Lung (tissue), 17 donors: ENCODE measurements at places on chromosomes 11 and 22. TPM values are rescaled to one million over a fixed set of nuclear protein-coding genes. Genes with fewer than 3 reads are reported as not detected.

DNA sequence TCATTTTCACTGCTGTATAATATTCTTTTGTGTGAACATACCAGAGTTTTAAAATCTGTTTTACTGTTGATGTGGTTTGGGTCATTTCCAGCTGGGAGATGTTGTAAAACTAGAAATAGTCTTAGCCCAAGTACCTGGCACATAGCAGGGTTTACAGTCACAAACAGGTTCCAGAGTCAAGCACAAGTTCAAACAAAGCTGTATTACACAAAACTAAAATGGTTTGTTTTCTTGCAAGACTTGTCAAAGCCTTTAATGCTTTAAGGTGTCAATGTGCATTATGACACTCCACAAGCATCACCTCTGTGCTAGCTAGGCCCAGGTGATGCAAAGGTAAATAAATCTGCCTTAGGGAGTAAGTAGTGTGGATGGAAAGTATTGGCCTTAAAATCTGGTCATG lies 379.1 kb downstream of the MN1 start:
- no peaks in the 10 kb centered on the region for H3K36me3 ChIP-seq
- H3K27ac ChIP-seq: no peak overlapping the region
- H3K4me1 ChIP-seq: peaks cover 4% of the 10 kb centered on the region

The NFAM1 gene
- total RNA-seq: 14.4 TPM

GRCh38 chr22:23774922-23775436 lies 2.3 kb downstream of the MMP11 start:
- H3K36me3 ChIP-seq: no peaks in the 10 kb centered on the region
- DNase-seq: peak; percentile 55
- no peak overlapping the region for H3K27ac ChIP-seq
- H3K27me3 ChIP-seq: no peaks in the 10 kb centered on the region
- H3K4me1 ChIP-seq: peaks cover 15% of the 10 kb centered on the region

GRCh38 chr11:129063118-129063517 lies 120.4 kb upstream of the TP53AIP1 start:
- H3K27ac ChIP-seq: no peak overlapping the region
- no peak overlapping the region for H3K4me3 ChIP-seq
- no peaks in the 10 kb centered on the region for H3K27me3 ChIP-seq
- H3K4me1 ChIP-seq: no peaks in the 10 kb centered on the region
- no peak for DNase-seq

DNA sequence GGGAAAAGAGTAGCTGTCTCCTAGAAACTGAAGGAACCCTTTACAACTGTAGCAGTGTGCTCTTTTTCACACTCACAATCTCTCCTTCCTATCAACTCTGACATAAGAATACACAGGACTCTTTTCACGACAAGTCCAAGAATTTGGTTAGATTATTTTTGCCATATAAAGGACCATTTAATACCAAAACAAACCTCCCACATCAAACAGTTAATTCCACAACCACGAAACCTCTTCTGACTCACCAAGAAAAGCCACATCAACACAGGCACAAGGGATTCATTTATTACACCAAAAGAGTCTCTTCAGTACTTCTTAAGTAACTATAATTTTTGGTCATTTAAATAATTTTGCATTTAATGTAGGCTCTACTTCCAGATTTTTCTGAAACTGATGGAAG lies 222.6 kb upstream of the PITPNB start:
- H3K4me3 ChIP-seq: no peak overlapping the region
- H3K4me1 ChIP-seq: no peaks in the 10 kb centered on the region
- DNase-seq: no peak

GRCh38 chr11:46265764-46266163 lies 11.7 kb upstream of the CREB3L1 start:
- DNase-seq: no peak
- no peak overlapping the region for H3K27ac ChIP-seq
- H3K27me3 ChIP-seq: no peaks in the 10 kb centered on the region

DNA sequence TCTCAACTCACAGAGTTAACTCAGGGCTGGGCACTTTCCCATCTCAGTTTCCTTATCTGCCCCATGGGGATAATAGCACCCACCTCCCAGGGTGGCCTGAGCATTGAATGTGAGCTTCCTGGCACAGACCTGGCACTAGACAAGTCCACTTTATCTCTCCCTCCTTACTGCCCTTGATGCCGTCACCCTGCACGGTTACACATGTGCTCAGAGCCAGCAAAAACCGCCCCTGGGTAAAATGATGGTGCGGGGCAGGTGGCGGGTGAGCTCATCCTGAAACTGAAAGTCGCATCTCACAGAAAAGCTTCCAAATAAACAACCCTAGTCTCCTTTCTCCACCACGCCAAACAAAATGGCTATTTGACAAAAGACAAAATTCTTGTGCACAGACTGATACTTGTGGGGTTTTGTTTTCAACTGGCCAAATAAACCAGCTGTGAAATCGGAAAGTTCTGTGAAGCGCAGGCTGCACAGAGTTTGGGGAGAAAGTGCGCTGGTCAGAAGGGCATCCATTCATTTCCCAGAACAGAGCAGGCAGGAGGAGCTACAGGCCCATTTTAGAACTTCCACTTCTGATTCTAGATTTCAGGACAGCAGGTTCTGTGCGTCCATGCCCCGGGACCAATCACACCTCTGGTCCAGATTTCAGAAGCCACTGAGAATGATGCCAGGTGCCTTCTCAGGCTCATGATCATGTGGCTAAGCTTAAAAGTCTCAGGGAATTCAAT lies 138.1 kb downstream of the SHANK2 start:
- H3K4me3 ChIP-seq: no peak overlapping the region
- H3K27me3 ChIP-seq: peaks cover 4% of the 10 kb centered on the region
- H3K27ac ChIP-seq: no peak overlapping the region
- H3K4me1 ChIP-seq: peaks cover 9% of the 10 kb centered on the region
- no peaks in the 10 kb centered on the region for H3K36me3 ChIP-seq

- H3K4me3 ChIP-seq: peak overlapping the region; percentile 70
- no peak for DNase-seq
- no peaks in the 10 kb centered on the region for H3K36me3 ChIP-seq
- H3K4me1 ChIP-seq: peaks cover 42% of the 10 kb centered on the region
- no peaks in the 10 kb centered on the region for H3K27me3 ChIP-seq
Measured at GRCh38 chr11:129278586-129279319, 86.6 kb upstream of the ARHGAP32 start.

DNA sequence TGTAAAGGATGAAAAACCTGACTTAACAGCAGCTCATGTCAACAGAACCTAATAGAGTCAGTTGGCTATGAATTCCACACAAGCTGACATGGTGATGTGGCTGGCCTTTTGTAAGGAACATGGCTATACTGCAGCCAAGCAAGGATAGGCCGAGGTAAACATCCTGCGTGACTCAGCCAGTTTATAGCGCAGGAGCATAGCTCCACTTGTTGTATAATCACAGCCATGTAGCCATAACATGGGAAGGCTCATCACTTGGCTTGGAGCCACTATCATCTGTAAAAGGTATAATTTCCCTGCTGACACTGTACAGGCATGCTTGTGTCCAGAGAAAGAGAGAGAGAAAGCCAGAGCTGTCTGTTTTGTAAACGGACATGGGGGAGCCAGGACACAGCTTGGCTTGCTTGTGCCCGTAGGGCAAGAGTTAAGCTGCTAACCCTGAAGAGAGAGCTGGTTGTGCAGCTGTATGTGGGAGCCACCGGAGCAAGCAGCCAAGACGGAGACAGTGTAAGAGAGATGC lies 104.4 kb upstream of the PLET1 start:
- H3K27ac ChIP-seq: no peak overlapping the region
- H3K4me3 ChIP-seq: no peak overlapping the region
- H3K4me1 ChIP-seq: no peaks in the 10 kb centered on the region
- H3K36me3 ChIP-seq: no peaks in the 10 kb centered on the region
- H3K27me3 ChIP-seq: no peaks in the 10 kb centered on the region

DNA sequence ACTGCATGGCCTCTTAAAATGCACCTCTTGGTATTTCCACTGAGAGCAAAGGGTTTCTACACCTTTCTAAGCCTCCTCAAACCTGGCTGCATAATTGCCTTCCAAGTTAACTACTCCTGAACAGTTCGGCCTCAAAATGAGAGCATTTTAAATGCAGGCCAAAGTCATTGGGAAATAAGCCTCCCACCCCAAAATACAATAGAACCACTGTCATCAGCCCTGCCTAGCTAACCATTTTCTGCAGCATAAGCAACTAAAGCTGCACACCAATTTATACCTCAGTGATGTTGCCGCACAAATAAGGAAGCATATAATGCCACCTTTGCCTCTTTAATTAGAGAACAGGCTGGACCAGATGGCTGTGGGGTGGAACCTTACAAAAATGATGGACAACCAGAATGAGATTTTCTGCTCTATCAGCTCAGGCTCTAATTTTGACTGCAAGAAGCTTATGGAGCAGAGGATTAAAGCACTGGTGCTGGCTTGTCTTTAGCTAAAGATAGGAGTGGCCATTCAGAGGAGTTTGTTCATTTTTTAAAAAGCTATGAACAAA lies 4.3 kb downstream of the TOB2 start:
- H3K4me1 ChIP-seq: no peaks in the 10 kb centered on the region
- no peak for DNase-seq
- peak overlapping the region; percentile 16 for H3K27ac ChIP-seq
- no peaks in the 10 kb centered on the region for H3K27me3 ChIP-seq
- peaks cover 6% of the 10 kb centered on the region for H3K36me3 ChIP-seq

- DNase-seq: no peak
- H3K4me1 ChIP-seq: peaks cover 15% of the 10 kb centered on the region
- H3K27ac ChIP-seq: peak overlapping the region; percentile 33
- peak overlapping the region; percentile 65 for H3K4me3 ChIP-seq
- H3K27me3 ChIP-seq: peaks cover 35% of the 10 kb centered on the region
Measured at GRCh38 chr22:27799827-27800249, 1.7 kb downstream of the MN1 start.

GRCh38 chr22:22810471-22810870 lies 77.1 kb upstream of the IGLL5 start:
- H3K4me1 ChIP-seq: no peaks in the 10 kb centered on the region
- no peak overlapping the region for H3K27ac ChIP-seq
- H3K4me3 ChIP-seq: no peak overlapping the region
- no peaks in the 10 kb centered on the region for H3K27me3 ChIP-seq

The ACR gene
- 0.26 TPM for total RNA-seq

The RGL4 gene
- total RNA-seq: 3.1 TPM
